OCI-LY7 (cell line): ENCODE measurements at places on chromosomes 6 and 20. TPM values are rescaled to one million over a fixed set of nuclear protein-coding genes. Genes with fewer than 3 reads are reported as not detected.
A peak's percentile ranks its signal among the peaks of the same experiment; 100 is the strongest.

GRCh38 chr20:60123096-60123495 is 164.9 kb downstream of the CDH26 start:
- no peak for DNase-seq

- no peak for DNase-seq
These were observed 54.7 kb upstream of the SNRPB2 start for GRCh38 chr20:16675001-16675564.

- no peak for DNase-seq
These were observed 258.2 kb downstream of the BMP7 start for GRCh38 chr20:57008217-57008616.

DNA sequence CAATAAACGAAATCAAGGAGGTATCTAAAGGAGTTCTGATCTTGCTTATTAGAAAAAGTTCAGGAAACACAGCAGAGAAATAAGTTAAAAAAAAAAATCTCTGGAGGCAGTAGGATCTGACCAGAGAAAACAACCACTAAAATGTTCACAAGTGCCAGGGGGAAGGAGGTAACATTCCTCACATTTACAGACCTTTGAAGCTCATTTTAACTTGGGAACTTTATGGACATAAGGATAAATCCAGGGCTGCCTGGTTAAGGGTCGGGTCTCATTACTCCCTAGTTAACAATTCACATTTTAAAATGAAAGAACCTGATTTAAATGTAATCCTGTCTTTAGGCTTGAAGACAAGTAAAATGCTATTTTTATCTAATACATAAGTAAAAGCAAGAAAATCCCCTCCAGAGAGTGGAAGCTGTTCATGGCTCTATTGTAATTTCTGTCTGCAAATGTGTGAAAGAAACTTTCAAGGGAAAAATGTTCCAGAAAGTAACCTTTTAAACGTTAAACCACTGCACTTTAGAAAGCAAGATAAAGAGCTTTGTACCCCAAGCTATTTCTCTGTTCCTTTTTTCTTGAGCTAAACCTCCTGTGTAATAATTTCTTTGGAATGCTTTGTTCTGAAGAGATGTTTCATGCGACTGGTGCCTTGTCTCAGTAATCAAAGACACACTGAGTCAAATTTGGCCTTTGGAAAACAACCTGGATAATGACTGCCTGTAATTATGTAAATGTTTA is 38.2 kb downstream of the MYLIP start:
- no peak for DNase-seq

GRCh38 chr20:39298121-39298520 is 336.0 kb downstream of the DHX35 start:
- no peak for DNase-seq

DNA sequence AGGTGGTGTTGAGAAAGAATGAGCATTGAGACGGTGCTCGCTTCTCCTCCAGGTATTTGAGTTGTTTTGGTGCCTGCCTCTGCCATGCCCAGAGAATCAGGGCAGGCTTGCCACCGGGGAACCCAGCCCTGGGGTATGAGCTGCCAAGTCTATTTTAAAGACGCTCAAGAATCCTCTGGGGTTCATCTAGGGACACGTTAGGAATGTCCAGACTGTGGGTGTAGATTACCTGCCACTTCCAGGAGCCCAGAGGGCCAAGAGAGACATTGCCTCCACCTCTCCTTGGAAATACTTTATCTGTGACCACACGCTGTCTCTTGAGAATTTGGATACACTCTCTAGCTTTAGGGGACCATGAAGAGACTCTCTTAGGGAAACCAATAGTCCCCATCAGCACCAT is 28.3 kb downstream of the SAYSD1 start:
- DNase-seq: no peak

GRCh38 chr6:43075670-43076463 is at the start of gene PTK7:
TSS of gene PTK7 (plus strand) at chr6:43076314. CDS start at chr6:43076489, 175 bp downstream.
- peak; percentile 78 for DNase-seq

DNA sequence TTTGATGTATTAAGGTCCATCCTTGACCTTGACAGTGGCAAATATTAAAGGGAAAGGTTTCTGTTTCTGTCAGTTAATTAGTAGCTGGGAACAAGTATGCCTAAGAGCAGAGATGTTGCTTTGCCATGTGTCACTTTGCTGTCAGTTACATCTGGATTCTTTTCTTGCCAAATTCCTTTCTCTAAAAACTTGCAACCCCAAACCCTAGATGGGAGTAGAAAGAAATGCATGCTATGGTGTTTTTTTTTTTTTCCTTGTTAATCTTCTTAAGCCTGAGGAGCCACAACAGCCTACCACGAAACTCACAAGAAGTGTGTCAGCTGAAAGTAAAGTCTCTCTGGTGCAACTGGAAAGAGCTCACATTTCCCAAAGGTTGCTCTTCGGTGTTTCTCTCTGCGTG is 18.0 kb upstream of the CLDN20 start:
- DNase-seq: no peak

GRCh38 chr6:17219098-17219497 is 62.1 kb upstream of the RBM24 start:
- DNase-seq: no peak

DNA sequence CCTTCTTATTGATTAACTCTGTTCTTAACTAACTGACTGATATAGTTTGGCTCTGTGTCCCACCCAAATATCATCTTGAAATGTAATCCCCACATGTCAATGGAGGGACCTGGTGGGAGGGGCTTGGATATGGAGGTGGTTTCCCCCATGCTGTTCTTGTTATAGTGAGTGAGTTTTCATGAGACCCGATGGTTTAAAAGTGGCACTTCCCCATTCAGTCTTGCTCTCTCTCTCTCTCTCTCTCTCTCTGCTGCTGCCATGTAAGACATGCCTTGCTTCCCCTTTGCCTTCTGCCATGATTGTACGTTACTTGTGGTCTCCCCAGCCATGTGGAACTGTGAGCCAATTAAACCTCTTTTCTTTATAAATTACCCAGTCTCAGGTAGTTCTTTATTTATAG is 81.8 kb upstream of the SPACA1 start:
- DNase-seq: peak; percentile 27

GRCh38 chr6:116783852-116784251 is 18.3 kb upstream of the FAM162B start:
- no peak for DNase-seq

DNA sequence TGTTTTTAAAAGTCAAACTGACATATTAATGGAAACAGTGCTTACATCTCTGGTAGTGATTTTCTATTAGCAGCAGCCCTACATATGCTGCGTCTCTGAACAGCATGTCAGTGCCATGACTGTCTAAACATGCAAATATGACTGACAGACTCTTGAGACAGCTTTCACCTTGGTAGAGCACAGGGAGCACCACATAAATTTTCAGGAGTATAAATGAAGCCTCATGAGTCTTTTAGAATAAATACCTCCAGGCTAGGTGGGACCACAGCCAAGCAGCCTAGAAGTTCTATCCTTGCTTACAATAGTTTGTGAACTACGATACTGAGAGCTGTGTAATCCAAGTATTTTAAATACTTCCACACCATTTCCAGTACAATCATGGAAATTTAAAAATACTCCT is 410.7 kb upstream of the RUNX2 start:
- no peak for DNase-seq

DNA sequence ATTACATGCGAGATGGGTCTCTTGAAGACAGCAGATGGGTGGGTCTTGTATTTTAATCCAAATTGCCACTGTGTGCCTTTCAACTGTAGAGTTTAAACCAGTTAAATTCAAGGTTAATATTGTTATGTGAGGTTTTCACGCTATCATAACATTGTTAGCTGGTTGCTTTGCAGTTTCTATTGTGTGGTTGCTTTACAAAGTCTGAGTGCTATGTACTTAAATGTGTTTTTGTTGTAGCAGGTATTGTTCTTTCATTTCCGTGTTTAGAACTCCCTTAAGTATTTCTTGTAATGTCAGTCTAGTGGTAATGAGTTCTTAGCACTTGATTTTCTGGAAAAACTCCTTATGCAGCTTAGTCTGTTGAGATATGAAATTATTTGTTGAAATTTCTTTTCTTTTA is 193.3 kb downstream of the MOXD1 start:
- DNase-seq: no peak

DNA sequence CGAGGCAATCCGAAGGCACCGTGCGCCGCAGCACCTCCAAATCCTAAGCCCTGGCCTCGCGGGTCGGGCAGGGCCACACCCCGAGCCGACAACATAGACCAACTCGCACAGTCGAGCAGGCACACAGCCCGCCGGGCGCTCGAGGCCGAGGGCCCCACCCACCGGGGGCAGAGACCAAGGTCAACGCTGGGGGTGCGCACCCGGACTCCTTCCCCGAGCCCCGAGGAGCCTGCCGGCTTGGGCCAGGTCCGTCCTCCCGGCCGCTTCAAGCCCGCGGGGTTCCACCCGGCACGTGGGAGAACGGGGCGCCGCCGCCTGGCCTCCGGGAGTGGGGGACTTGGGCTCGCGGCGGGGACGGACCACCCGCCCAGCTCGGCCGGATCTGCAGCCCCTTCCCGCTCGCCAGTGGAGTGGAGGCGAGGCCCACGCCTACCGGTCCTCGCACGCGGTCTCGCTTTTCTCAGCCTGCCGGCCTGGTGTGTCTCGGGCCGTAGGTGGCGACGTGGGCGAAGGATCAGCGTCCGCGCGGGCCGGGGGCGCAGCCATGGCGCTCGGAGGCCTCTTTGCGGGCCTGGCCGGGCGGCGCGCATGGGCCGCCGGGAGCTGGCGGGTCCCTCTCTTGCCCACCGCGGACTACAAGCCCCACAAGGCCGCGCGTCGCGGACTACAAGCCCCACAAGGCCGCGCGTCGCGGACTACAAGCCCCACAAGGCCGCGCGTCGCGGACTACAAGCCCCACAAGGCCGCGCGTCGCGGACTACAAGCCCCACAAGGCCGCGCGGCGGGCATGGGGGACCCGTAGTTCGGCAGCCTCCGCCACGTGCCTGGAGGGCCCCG is at the start of gene UCKL1:
UCKL1 (minus strand) TSS at position 590 of the 837 bp plus-strand sequence; CDS start at position 546, 44 bp downstream.
- peak; percentile 93 for DNase-seq

DNA sequence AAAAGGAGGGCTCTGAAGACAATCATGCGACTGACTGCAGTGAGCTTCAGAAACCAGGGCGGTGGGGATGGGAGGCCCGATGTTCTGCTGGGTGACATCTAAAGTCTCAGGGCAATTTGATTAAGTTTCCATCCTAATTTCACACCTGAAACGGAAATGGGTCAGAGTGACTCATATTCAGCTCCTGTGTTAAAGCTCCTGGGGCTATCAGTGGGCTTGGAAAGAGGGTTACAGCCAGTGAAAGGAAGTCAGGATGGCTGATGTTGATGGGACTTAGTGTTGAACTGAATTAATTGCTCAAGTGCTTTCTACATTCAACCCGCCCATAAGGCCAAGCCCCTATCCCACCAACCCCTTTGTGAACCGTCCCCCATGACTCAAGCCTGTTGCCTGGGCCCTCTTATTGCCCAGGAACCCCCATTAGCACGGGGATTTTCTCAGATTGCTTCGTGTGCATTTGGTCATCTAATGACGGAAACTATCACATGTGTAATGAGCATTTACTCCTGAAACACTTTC is 47.1 kb upstream of the TBC1D7 start:
- peak; percentile 72 for DNase-seq

DNA sequence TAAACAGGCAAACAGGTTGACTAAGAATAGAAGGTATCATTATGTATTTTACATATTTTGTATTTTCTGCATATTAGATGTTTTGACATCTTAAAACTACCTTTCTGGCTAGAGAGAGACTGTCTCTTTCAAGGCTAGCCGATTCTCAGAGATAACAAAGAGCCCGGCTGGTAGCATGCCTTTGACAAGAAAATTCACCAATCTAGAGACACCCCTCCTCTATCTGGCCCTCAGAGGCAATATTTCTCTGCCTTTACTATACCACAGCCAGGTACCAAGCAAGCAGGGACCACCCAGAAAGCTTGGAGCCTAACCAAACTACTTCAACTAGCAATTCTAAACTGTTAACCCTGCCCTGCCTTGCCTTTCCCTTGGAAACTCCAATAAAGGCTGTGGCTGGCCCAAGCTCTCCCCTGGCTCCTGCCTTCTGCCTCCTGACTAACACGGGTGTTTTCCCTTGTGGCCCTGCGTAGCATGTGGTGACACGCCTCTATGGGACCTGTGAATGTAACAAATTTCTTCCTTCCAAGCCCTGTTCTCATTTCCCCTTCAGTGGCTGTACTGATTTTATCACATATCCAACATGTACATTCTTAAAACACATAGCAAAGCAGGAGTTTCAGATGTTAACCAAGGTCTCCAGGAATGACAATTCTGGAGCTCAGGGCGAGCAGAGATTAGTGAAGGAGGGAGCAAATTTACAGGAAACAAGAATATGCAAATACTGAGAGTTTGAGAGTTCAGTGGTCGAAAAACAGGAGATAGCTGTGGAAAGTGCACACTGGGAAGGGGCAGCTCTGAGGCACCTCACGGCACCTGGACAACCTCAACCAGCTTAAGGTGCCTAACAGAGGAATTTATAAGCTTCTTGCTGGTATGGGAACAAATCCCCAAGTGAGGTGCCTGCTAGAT is 120.8 kb downstream of the BACH2 start:
- DNase-seq: no peak

DNA sequence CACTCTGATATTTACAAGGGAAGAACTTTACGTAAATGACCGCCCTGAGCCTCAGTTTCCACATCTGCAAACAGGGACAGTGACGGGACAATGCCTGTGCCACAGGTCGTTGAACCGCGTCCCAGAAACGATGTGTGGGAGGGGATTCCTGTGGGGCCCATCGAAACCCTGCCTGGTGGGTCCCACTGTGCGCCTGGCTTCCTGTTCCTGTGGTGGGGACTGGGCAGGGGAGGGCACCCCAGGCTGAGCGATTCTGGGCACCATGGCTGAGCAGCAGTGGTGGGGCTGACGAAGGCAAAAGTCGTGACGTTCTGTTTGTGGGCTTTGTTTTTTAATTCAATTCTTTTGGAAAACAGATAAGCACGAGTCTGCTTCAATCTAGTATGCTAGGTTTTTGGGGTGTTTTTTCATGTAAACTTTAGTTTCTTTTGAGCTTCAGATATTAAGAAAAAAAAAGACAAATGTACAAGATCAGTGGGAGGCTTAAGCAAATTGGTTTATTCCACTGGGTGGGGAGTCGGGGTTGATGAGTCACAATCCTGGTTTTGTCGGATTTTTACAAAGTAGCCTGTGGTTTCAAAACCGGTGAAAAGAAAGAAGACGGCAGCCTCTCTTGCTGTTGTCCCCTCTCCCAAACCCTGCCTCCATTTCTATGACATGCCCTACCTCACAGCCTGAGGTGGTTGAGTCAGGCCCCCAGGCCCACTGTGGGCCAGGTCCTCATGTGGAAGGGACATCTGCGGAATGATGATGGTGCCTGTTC is 40.4 kb downstream of the GNAS-AS1 start:
- no peak for DNase-seq

- DNase-seq: no peak
These were observed at the start of gene BCAS1 for GRCh38 chr20:54070187-54070987. TSS of gene BCAS1 (minus strand) at chr20:54070594. CDS start at chr20:54058718, 11,876 bp downstream.

GRCh38 chr6:12749531-12750379 is 33.2 kb downstream of the PHACTR1 start:
- DNase-seq: no peak

The SLC17A1 gene
- not detected in 2 replicates for total RNA-seq

The ANKRD6 gene
- total RNA-seq: 4.8 and 7.0 TPM in 2 replicates

The CTCFL gene
- total RNA-seq: not detected in 2 replicates

The MACROD2 gene
- 4.5 and 6.4 TPM in 2 replicates for total RNA-seq

The LY6G5C gene
- total RNA-seq: 2.5 and 3.5 TPM in 2 replicates

The ZC2HC1B gene
- not detected in 2 replicates for total RNA-seq

The MOG gene
- not detected in 2 replicates for total RNA-seq

The TMEM200A gene
- total RNA-seq: not detected in 2 replicates

The HLA-DPB1 gene
- total RNA-seq: 74.5 and 78.5 TPM in 2 replicates

The KCNK5 gene
- not detected in 2 replicates for total RNA-seq

The SIRPG gene
- total RNA-seq: not detected in 2 replicates

The CDC25B gene
- total RNA-seq: 119 and 147 TPM in 2 replicates

The PHACTR1 gene
- total RNA-seq: 15.4 and 25.1 TPM in 2 replicates

The AK9 gene
- 4.9 and 5.7 TPM in 2 replicates for total RNA-seq

The OLIG3 gene
- total RNA-seq: not detected in 2 replicates
